Endothelial cell of umbilical vein (primary cell): ENCODE measurements at places on chromosomes 6 and 20. TPM values are rescaled to one million over a fixed set of nuclear protein-coding genes. Genes with fewer than 3 reads are reported as not detected.
A peak's percentile ranks its signal among the peaks of the same experiment; 100 is the strongest.

DNA sequence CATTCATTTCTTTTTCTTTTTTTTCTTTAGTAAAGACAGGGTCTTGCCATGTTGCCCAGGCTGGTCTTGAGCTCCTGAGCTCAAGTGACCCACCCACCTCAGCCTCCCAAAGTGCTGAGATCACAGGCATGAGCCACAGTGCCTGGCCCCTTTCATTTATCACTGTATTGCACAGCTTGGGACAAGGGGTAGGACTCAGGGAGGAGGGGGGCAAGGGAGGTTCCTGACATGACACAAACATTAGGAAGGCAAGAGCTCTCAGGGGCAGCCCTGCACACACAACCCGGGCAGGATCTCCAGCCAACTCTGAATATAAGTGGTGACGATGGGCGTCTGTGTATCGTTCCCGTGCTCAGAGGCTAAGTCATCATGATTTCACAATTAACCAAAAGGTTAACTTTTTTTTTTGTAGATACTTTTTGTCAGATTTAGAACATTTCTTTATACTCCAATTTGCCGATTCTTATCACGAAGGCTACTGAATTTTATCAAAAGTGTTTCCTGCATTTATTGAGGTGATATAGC lies 19.9 kb downstream of the SLC2A4RG start:
- H3K27ac ChIP-seq: no peak overlapping the region
- DNase-seq: no peak
- no peak overlapping the region for H3K4me3 ChIP-seq
- no peaks in the 10 kb centered on the region for H3K36me3 ChIP-seq
- H3K27me3 ChIP-seq: no peaks in the 10 kb centered on the region

DNA sequence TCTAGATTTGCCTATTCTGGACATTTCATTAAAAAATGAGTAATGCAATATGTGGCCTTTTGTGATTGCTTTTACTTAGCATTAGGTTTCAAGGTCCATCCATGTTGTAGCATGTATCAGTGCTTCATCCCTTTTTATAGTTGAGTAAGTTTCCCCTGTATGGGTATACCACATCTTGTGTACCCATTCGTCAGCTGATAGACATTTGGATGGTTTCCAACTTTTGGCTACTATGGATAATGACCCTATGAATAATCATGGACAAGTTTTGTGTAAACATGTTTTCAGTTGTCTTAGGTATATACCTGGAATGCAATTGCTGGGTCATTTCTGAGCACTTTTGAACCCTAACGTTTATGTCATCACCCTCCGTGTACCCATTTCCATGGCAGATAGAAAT lies 15.4 kb downstream of the METTL24 start:
- no peak overlapping the region for H3K4me3 ChIP-seq
- no peak for DNase-seq
- H3K27ac ChIP-seq: no peak overlapping the region
- H3K36me3 ChIP-seq: no peaks in the 10 kb centered on the region
- H3K27me3 ChIP-seq: peaks cover 15% of the 10 kb centered on the region

DNA sequence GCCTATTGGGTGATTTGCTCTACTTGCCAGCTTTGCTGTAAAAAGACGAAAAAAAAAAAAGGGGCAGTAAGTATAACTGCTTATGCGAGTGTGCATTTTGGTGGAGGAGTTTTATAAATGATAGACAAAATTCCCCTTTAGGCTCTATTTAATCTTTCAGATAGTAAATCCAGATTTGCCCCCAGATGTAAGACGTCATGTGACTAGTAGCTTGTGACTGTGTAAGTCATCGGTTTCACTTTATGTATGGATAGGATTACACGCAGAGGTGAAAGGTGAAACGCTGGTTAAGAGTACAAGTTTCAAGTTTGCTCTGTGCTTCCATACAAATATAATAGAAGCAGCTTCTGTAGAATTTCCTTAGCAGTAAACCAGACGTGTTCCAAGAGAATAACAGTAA lies 7.9 kb downstream of the RAB32 start:
- H3K27me3 ChIP-seq: no peaks in the 10 kb centered on the region
- peaks cover 13% of the 10 kb centered on the region for H3K4me1 ChIP-seq
- H3K4me3 ChIP-seq: no peak overlapping the region
- no peak for DNase-seq

- DNase-seq: no peak
- H3K4me1 ChIP-seq: no peaks in the 10 kb centered on the region
- H3K36me3 ChIP-seq: no peaks in the 10 kb centered on the region
- no peaks in the 10 kb centered on the region for H3K27me3 ChIP-seq
- H3K27ac ChIP-seq: no peak overlapping the region
These were observed 15.2 kb downstream of the ZBP1 start for GRCh38 chr20:57605045-57605444.

DNA sequence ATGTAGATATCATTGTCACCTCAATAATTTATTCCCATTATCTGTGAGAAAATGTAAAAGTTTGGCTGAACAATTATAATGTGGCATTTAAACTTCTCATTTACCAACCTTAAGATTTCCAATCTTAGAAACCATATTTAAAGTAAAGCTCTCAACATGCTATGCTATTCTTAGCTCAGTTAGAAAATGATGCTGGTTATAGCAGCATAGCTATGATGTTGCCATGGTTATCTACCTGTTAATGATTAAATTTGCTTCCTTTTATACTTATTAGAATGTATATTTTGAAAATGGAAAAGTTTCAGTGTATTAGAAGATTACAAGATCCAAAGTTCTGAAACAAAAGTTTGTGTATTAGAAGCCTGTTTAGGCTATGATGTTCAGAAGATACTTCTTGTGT lies 110.1 kb downstream of the GPR63 start:
- no peak overlapping the region for H3K4me3 ChIP-seq
- no peaks in the 10 kb centered on the region for H3K36me3 ChIP-seq
- H3K27me3 ChIP-seq: no peaks in the 10 kb centered on the region
- no peak for DNase-seq
- H3K4me1 ChIP-seq: no peaks in the 10 kb centered on the region

DNA sequence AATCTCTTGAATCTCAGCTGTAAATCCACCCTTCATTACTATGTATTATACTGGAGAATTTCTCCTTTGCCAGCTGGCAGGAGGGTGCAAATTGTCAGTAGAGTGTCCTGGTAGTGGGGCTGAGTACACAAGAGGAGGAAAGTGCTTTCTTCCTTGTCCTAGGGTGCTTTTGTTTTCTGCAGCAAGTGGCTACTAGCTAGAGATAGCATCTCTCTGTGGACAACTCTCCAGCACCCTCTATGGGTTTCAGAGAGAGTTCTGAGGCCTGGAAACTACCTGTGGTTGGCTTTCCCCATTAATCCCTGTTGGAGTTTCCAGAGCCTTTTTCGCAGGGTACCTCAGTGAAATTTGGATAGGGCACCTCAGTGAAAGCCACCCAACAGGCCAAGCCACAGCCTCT lies 422.5 kb upstream of the RGS17 start:
- no peaks in the 10 kb centered on the region for H3K4me1 ChIP-seq
- DNase-seq: no peak
- H3K4me3 ChIP-seq: no peak overlapping the region
- no peaks in the 10 kb centered on the region for H3K27me3 ChIP-seq
- H3K36me3 ChIP-seq: no peaks in the 10 kb centered on the region

- no peak overlapping the region for H3K27ac ChIP-seq
- H3K36me3 ChIP-seq: no peaks in the 10 kb centered on the region
- H3K4me3 ChIP-seq: no peak overlapping the region
- peaks cover 60% of the 10 kb centered on the region for H3K4me1 ChIP-seq
These were observed 19.9 kb upstream of the EXOC2 start for GRCh38 chr6:712805-713204.

DNA sequence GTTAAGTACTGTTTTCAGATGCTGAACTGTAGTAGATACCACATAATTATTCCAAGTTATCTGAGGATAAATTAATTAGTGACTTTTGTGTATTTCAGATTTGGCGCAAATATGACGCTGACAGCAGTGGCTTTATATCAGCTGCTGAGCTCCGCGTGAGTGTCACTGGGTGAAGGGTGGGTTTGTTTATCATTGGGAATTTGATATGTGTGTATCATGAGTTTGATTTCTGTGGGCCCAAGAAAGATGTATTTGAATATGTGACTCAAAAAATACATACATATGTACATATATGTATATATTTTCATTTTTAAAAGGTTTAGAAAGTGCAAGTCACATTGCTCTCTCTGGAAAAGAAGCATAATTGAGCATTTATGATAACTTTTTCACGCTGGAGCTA lies 17.4 kb downstream of the SCGN start:
- no peaks in the 10 kb centered on the region for H3K27me3 ChIP-seq
- no peak for DNase-seq
- H3K27ac ChIP-seq: no peak overlapping the region
- H3K36me3 ChIP-seq: no peaks in the 10 kb centered on the region
- no peaks in the 10 kb centered on the region for H3K4me1 ChIP-seq

- no peak for DNase-seq
- no peak overlapping the region for H3K4me3 ChIP-seq
- H3K36me3 ChIP-seq: no peaks in the 10 kb centered on the region
- H3K4me1 ChIP-seq: peaks cover 17% of the 10 kb centered on the region
- no peak overlapping the region for H3K27ac ChIP-seq
- no peaks in the 10 kb centered on the region for H3K27me3 ChIP-seq
These were observed 867.2 kb downstream of the PHF3 start for GRCh38 chr6:64502801-64503200.

- H3K4me3 ChIP-seq: no peak overlapping the region
- no peaks in the 10 kb centered on the region for H3K27me3 ChIP-seq
- no peak overlapping the region for H3K27ac ChIP-seq
- no peak for DNase-seq
These were observed 205.9 kb downstream of the TAF4 start for GRCh38 chr20:61859767-61860166.

- H3K36me3 ChIP-seq: no peaks in the 10 kb centered on the region
- H3K4me3 ChIP-seq: no peak overlapping the region
- no peaks in the 10 kb centered on the region for H3K4me1 ChIP-seq
- H3K27ac ChIP-seq: no peak overlapping the region
These were observed 100.3 kb downstream of the PLCB1 start for GRCh38 chr20:8232332-8232731.

DNA sequence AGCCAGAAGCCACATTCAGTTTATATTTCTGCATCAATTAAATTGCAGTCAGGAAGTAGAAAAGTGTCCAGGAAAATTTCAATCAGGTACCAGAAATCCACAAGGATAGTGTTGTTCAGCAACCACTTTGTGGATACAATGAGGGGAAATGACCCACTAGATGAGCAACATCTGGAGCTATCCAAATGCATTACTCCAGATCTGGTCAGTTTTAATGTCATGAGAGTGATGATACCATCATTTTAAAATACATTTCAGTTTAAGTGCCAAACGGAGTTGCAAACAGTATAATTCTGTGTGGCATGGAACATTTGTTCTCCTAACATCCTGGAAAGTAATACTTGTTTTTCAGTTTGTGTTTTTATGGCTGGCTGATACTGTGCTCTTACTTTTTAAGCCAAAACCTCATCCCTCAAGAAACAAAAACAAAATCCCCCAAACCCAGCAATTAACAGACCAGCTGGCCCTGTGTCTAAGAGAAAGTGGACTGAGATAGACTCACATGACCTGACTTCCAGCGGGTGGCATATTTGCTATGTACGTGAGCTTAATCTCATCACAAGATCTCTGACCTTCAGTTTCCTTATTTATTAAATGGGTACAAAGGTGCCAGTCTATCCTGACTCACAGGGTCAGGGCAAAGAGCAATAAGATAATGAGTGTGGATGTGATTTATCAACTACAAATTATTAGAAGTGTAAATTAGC lies 58.8 kb upstream of the CNKSR3 start:
- peaks cover 16% of the 10 kb centered on the region for H3K4me1 ChIP-seq
- no peaks in the 10 kb centered on the region for H3K27me3 ChIP-seq
- no peak overlapping the region for H3K4me3 ChIP-seq
- H3K36me3 ChIP-seq: no peaks in the 10 kb centered on the region

DNA sequence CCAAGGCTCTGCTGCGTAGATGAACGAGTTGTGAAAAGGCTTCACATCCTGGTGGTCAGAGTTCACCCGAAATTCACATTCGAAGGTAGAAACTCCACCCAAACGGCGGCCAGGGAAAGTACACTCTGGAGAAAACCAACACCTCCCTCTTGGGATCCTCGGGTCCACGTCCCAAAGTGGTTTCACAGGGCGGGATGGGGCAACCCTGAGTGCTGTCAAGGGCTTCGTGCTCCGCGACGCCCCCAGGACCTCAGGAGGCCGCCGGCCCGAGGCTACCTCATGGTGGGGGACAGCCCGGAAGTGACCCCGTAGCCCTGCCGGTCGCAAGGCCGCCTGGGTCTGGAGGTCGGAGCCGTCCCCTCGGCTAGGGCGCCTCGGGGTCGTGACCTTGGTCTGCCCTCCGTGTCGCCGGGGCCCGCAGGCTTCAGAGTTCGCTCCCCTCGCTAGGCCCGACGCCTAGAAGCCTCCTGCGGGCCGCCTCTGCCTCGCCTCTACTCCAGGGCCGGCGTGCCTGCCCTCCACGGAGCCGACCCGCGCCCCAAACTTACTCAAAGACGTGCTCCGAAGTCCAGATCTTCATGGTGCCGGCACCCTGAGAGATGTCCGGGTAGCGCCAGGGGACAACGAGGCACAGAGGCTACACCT lies at the start of gene PRELID3B:
PRELID3B (minus strand) TSS at position 636 of the 645 bp plus-strand sequence; CDS start at position 580, 56 bp downstream.
- DNase-seq: no peak
- H3K36me3 ChIP-seq: peaks cover 7% of the 10 kb centered on the region
- H3K27ac ChIP-seq: no peak within 1 kb of the TSS
- H3K4me1 ChIP-seq: peaks cover 8% of the 10 kb centered on the region
- peak within 1 kb of the TSS; percentile 91 for H3K4me3 ChIP-seq

DNA sequence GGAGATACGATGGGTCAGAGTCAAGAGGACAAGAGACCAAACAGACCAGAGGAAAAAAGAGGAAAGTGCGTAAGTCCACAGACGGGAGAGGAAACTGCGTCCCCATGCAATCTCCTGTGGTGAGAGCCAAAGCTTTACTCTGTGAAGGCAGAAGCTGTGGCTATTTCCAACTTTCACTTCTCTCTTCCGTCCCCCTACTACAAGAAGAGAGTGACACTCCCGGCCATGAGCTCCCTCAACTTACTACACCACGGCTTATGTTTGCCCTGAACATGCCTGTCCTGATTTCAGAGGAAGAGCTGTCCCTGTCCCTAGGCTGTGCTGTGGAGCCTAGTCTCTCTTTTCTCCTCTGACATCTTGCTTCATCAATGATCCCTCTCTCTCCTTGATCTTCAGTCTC lies 11.5 kb upstream of the SSR1 start:
- DNase-seq: no peak
- H3K27ac ChIP-seq: no peak overlapping the region
- H3K36me3 ChIP-seq: no peaks in the 10 kb centered on the region
- H3K27me3 ChIP-seq: peaks cover 2% of the 10 kb centered on the region

CRISP2 gene
- total RNA-seq: not detected in 2 replicates

RSPO4 gene
- not detected in 2 replicates for total RNA-seq

PLEKHG1 gene
- 49.7 and 62.5 TPM in 2 replicates for total RNA-seq

GPR6 gene
- not detected in 2 replicates for total RNA-seq

PGBD1 gene
- total RNA-seq: 9.6 and 10.1 TPM in 2 replicates

BPIFB1 gene
- not detected in 2 replicates for total RNA-seq

TMEM244 gene
- not detected in 2 replicates for total RNA-seq

HLA-DOB gene
- 0.44 and 0.46 TPM in 2 replicates for total RNA-seq

CASP8AP2 gene
- 20.2 and 22.0 TPM in 2 replicates for total RNA-seq

SMIM28 gene
- not detected in 2 replicates for total RNA-seq

XKR7 gene
- 0.04 TPM in 1 of 2 replicates, not detected in the other for total RNA-seq

SGK2 gene
- 0.27 and 0.35 TPM in 2 replicates for total RNA-seq
